ENCODE measurements at places on chromosomes 12 and 14.

GRCh38 chr14:68780358-68781160 lies 12.3 kb downstream of the ZFP36L1 start:
- no peak for DNase-seq

- no peak for DNase-seq
These were observed 80.1 kb downstream of the CEP83 start for GRCh38 chr12:94379479-94380113.

DNA sequence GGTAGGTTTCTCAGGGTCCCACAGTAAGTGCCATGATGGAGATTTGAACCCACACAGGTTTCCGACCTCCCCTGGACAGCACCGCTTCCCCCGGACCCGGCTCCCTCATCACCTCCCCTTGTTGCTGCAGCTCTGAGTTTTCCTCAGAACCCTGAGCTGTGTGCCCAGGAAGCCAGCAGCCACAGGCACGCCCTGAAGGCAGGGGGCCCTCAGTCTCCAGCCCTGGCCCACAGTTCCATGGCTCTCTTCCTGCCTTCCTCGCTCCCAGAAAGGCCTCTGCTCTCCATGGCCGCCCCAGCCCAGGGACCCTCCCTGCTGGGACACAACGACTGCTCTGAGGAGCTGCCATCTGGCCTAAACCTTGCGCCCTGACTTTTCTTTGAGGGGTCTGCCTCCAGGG lies 35.8 kb upstream of the PRIMA1 start:
- no peak for DNase-seq

DNA sequence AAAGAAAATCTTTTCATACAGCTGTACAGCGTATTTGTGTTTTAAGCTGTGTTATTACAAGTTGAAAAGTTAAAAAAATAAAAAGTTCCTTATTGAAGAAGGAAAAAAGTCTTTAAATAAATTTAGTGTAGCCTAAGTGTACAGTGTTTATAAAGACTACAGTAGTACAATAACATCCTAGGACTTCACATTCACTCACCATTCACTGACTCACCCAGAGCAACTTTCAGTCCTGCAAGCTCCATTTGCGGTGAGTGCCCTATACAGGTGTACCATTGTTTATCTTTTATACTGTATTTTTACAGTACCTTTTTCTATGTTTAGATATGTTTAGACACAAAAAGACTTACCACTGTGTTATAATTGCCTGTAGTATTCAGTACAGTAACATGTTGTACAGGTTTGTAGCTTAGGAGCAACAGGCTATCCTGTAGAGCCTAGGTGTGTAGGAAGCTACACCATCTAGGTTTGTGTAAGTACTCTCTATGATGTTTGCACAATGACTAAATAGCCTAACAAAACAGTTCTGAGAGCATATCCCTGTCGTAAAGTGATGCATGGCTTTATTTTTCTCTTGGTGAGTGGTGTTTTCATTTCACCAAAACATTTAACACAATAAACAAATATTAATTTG lies 275.2 kb downstream of the DACT1 start:
- DNase-seq, result no peak

GRCh38 chr12:51076236-51076930 lies 7.0 kb downstream of the CSRNP2 start:
- DNase-seq, result no peak

Measured in nucleus accumbens (tissue), 56 donors.